ENCODE measurements at places on chromosomes 7 and 10. TPM values are rescaled to one million over a fixed set of nuclear protein-coding genes. Genes with fewer than 3 reads are reported as not detected.

Gene OR6V1
- not detected for total RNA-seq

Gene LRRC17
- not detected for total RNA-seq

Gene TDRD1
- not detected for total RNA-seq

Gene PAX4
- not detected for total RNA-seq

DNA sequence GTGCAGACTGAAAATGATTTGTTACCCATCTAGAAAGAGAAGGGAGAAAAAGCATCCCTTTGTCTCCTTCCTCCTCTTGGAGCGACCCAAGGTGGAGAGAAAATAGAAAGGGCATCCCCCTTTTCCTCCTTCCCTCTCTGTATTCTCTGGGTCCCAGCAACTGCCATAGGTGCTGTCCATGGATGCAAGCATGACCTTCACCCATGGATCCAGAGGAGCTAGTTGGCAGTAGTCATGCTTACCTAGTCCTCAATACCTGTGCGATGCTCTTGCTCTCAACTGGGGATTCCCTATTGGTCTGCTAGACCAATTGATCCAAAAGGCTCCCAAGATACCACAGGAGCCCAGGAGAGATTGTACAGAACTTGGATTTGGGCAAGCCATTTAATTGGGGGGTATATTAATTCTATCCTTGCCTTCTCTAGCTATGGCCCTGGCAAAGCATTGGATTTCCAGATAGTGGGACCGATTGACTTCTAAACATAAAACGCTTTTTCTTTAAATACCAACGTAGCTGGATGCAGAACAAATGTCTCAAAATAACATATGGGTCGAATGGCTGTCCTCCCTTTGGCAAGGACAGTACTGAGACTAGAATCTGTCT is 547.8 kb upstream of the IGFBP3 start:
- no peaks in the 10 kb centered on the region for H3K27me3 ChIP-seq
- H3K4me1 ChIP-seq: no peaks in the 10 kb centered on the region
- H3K36me3 ChIP-seq: no peaks in the 10 kb centered on the region
- H3K4me3 ChIP-seq: no peak overlapping the region
- no peak overlapping the region for H3K27ac ChIP-seq

DNA sequence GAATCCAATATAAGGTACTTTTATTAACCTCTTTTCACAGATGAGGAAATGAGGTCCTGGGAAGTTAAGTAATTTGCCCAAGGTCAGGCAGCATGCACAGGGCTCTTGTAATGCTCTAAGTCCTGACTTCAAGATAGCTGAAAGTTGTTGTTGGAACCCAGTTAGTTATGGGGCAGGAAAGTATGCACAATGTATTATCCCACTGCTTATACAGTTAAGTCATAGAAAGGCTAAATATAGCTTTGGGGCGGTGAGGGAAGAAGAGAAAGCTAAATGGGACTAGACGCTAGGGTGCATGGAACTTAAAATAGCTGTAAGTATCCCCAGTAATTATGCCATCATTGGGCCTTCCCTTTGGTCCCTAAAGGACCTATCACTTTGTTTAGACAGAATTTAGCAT is 9.2 kb downstream of the GLCCI1 start:
- H3K4me3 ChIP-seq: no peak overlapping the region
- no peaks in the 10 kb centered on the region for H3K27me3 ChIP-seq
- H3K27ac ChIP-seq: no peak overlapping the region
- H3K4me1 ChIP-seq: peaks cover 18% of the 10 kb centered on the region
- H3K36me3 ChIP-seq: 0 out of 2 replicates have a peak, but pooled peaks cover 3% of the 10 kb centered on the region

DNA sequence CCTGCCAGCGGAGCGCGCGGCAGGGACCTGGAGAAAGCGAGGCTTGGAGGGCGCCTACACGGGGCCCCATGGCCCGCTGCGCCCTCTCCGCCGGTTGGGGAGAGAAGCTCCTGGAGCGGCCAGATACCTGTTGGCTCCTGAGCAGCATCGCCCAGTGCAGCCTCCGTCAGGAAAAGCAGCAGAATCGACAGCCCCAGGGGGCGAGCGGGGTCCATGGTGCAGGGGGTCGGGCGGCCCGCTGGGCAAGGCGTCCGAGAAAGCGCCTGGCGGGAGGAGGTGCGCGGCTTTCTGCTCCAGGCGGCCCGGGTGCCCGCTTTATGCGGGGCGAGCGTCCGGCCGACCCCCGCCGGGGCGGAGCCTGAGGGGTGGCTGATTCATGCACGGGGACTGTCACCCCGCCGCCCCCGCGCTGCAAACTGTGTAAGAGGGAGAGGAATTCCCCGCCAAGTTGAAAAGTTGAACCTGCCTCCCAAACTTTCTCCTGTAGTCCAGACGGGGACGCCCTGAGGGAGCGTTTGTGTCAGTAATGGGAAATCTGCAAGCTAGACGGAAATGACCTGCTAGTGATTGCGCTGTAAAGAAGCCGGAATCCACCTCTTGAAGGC is at the start of gene TFPI2:
Gene TFPI2, minus strand, starts transcription at position 290 of the 605 bp plus-strand sequence. Its CDS starts 75 bp downstream, at position 215.
- DNase-seq: no peak
- H3K27me3 ChIP-seq: no peaks in the 10 kb centered on the region
- no peak within 1 kb of the TSS for H3K4me3 ChIP-seq
- H3K36me3 ChIP-seq: no peaks in the 10 kb centered on the region
- H3K27ac ChIP-seq: no peak within 1 kb of the TSS

GRCh38 chr7:72053292-72053691 is 358.8 kb downstream of the CALN1 start:
- no peaks in the 10 kb centered on the region for H3K27me3 ChIP-seq
- no peaks in the 10 kb centered on the region for H3K36me3 ChIP-seq
- no peak overlapping the region for H3K4me3 ChIP-seq
- no peak overlapping the region for H3K27ac ChIP-seq

- no peak for DNase-seq
- no peaks in the 10 kb centered on the region for H3K4me1 ChIP-seq
- H3K4me3 ChIP-seq: no peak overlapping the region
Observed at GRCh38 chr7:36677769-36678437, 46.4 kb downstream of the AOAH start.

GRCh38 chr10:21989453-21990154 is 13.9 kb downstream of the DNAJC1 start:
- H3K27me3 ChIP-seq: no peaks in the 10 kb centered on the region
- no peaks in the 10 kb centered on the region for H3K36me3 ChIP-seq
- H3K27ac ChIP-seq: no peak overlapping the region
- no peaks in the 10 kb centered on the region for H3K4me1 ChIP-seq
- DNase-seq: peak; percentile 76

- no peak for DNase-seq
- H3K27me3 ChIP-seq: no peaks in the 10 kb centered on the region
Observed at GRCh38 chr10:111057006-111057405, 19.8 kb upstream of the ADRA2A start.

DNA sequence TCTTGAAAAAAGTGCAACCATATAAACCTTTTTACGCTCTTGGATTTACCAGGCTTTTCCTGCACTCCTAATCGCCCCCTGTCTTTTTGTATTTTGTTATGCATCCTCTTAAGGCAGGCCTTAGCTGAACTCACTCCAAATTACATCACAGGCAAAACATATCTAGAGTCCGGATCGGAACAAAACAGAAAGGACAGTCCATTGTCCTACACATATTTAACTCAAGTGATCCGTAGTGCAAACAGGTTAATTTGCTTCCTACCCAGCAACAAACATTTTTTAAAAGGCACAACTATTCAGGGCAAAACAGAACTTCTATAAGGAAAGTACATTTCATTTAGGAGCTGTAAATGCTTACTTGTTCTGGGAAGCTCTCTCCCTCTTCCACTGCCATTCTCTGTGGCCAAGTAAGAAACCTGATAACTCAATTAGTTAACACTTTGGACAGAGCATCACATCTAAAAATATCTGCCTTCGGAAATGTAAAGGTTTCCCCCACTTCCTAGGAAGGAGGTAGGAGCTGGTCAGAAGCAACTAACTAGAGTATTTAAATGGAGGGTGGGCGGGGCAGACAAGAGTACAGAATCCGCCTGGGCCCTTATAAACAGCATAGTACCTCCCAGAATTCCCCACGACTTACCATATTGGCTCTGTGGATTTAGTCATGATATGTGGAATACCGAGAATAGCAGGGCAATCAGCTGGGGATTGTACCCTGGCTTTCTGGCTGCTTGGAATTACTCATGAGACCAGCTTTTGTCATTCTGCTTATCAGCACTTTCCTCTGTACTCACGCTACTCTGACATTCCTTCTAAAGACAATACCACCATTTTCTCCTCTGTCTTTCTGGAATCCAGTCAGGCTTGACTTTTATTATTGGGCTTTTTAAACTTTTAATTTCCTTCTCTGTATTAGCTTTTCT is 89.5 kb downstream of the ANK3 start:
- H3K4me1 ChIP-seq: no peaks in the 10 kb centered on the region
- no peak overlapping the region for H3K4me3 ChIP-seq
- DNase-seq: no peak
- no peak overlapping the region for H3K27ac ChIP-seq

DNA sequence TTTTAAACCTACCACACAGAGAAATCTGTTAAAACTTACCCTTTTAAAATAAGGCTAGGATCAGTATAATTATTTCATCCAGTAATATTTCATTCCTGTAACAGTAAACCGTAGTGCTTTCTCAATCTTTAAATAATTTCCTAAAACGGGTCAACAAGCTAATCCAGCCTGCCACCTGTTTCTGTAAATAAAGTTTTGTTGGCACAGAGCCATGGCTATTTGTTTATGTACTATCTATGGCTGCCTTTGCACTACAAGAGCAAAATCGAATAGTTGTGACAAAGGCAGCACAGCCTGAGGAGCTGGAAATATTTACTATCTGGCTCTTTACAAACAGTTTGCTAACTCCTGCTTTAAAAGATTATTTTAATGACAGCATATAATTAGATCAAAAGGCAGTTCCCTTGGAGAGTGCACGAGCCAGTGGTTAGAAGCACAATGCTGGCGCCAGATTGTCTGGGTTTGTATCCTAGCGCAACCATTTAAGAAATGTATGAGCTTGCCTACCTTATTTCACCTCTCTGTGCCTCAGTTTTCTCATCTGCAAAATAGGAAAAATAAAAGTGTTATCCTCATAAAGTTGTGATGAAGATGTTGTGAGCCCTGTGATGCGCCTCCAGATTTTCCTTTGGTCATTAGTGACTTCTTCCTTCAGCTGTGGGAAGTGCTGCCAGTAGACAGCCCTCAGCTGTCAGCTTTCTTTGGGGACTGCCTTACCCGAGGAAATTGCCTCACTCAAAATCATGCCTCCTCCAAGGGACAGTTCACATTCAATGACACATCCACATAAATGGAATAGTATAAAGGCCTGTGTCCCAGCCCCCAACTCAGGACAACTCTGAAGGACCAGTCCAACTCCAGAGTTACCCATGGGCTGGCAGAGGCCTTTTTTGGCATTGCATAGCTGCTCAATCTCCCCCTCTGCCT is 11.8 kb upstream of the MIOS start:
- no peak for DNase-seq
- no peaks in the 10 kb centered on the region for H3K4me1 ChIP-seq
- no peaks in the 10 kb centered on the region for H3K27me3 ChIP-seq
- H3K4me3 ChIP-seq: no peak overlapping the region
- no peak overlapping the region for H3K27ac ChIP-seq

- peak; percentile 86 for DNase-seq
- H3K4me1 ChIP-seq: peaks cover 36% of the 10 kb centered on the region
- H3K4me3 ChIP-seq: peak overlapping the region; percentile 76
- H3K27me3 ChIP-seq: no peaks in the 10 kb centered on the region
- peaks cover 18% of the 10 kb centered on the region for H3K36me3 ChIP-seq
Observed at GRCh38 chr10:72274730-72275350, 1.1 kb downstream of the DDIT4 start.

DNA sequence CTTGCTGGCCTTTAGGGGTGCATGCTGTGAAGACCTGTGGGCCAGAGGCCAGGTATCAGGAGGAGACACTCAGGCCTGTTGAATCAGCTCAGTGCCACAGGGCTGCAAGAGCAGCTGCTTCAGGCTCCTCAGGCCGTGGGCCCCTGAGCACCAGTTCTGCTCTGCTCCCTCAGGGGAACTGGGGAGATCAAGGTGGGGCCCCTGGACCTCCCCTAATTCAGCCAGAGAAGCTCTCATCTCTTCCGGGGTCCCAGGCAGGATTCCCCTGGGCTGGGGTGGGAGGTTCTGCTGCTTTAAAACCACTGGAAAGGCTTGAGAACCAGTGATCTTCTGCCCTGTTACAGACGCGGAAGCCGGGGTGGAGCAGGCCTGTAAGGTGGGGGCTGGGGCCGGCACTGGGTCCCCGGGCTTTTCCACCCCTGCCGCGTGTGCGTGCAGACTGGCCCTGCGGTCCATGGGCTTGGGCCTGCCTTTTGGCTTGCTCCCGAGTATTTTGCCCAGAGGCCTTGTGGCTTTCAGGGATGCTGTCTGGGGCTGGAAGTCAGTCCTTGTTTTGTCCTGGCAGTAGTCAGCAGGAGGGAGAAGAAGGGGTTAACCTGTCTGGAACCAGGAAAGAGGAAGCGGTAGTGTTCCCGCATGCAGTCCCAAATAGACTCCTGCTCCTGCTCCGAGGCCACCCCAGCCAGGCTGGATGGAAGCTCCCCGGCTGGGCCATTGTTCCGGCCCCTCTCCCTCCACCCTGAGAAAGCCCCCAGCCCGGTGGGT is 74.3 kb downstream of the LHPP start:
- H3K4me3 ChIP-seq: peak overlapping the region; percentile 70
- peak overlapping the region; percentile 100 for H3K27ac ChIP-seq
- H3K27me3 ChIP-seq: no peaks in the 10 kb centered on the region
- peaks cover 98% of the 10 kb centered on the region for H3K4me1 ChIP-seq
- H3K36me3 ChIP-seq: no peaks in the 10 kb centered on the region
- DNase-seq: peak; percentile 98

DNA sequence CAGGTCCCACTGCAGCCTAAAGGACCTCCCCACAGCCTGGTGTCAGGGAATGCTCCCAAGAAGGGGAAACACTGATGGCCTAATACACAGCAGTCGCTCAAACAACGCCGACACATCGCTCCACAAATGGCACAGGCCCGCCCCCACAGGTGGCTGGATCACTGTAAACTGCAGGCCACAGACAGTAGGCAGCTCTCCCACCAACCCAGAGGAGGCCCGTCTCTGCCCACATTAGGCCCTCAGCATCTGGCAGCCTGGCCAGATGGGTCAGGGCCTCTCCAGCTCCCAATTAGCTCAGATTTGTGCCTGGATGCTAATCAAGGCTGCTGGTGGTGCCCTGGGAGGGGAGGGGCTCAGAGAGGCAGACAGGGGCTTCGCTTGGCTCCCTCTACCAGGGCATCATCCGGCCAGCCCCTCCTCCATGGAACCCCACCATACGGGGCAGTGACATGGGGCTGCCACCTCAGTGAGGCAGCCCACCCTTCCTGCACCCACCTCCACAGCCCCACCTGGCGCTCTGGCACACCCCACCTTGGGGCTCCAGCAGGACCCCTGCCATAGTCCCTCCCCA is 42.7 kb downstream of the CAMK2B start:
- H3K4me1 ChIP-seq: no peaks in the 10 kb centered on the region
- H3K36me3 ChIP-seq: no peaks in the 10 kb centered on the region
- peak; percentile 49 for DNase-seq
- no peaks in the 10 kb centered on the region for H3K27me3 ChIP-seq
- H3K27ac ChIP-seq: no peak overlapping the region

DNA sequence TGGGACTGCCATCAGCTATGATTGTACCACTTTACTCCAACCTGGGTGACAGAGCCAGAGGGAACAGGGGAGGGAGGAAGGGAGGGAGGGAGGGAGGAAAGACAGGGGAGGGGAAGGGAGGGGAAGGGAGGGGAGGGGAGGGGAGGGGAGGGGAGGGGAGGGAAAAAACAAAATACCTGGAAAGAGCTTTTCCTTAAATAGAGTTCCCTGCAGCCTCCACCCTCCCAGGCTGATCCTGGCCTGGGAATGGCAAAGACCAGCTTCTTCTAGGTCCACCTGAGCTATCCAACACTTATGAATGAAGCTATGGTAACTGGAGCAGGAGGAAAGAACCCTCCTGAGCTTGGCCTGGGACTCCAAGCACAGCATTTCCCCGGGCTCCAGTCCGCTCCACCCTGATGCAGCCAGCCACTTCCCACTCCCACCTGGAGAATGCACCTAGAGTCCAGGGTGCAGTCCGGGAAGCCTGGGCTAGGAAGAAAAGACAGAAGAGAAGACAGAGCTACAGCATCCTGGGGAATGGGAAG is 66.1 kb downstream of the GRID1 start:
- no peaks in the 10 kb centered on the region for H3K36me3 ChIP-seq
- no peak overlapping the region for H3K27ac ChIP-seq
- no peak for DNase-seq
- no peak overlapping the region for H3K4me3 ChIP-seq

Measured in Karpas-422 (cell line).